Dermis blood vessel endothelial cell (primary cell): ENCODE measurements at places on chromosomes 2 and 18. TPM values are rescaled to one million over a fixed set of nuclear protein-coding genes. Genes with fewer than 3 reads are reported as not detected.

DNA sequence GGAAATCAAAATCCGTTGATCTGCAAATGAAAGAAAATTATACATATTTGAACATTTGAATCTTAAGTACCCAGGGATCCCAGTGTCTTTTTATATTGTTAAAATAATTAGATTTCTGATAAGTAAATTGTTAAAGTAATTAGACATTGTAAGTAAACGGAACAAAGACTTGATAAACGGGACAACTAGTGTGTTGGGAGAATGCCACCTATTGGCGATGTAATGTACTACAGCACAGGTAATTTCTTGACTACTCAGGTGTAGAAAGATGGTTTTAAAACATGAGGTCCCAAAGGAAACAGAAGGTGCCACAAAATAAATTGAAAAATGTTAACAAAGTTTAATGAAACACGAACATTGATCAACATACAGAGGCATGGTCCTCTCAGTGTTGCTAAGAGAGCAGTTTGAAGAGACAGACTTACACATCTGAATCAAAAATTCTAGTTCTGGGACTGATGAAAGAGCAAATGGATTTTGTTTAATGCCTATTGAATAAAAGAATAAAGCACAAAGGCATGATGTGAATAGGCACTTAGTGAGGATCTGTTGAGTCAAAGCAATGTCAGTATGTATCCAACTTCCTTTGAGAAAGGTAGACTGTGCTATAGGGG lies 103.4 kb upstream of the RASGRP3 start:
- DNase-seq, result peak; percentile 84

GRCh38 chr18:3472681-3473544 lies 22.9 kb downstream of the TGIF1 start:
- DNase-seq, result peak; percentile 34

- DNase-seq, result no peak
Measured at GRCh38 chr18:37395138-37395537, 170.5 kb downstream of the CELF4 start.

DNA sequence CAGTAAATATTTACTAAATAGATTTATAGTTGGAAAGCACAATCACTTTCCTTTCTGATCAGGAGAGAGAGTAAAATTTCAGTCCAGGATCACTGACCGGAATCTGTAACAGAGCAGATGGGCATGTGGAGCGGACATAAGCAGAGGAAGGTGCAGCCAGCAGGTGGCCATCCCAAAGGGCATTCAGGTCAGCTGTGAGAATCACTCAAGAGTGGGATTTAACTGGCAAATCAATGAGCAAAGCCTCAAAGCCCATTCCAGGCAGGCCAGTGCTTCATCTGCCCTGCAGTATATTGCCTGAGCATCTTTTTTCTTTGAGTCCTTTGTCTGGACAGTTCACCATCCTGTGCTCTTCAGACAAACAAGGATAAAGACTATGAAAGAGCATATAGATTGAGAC lies 166.4 kb upstream of the SLC14A2 start:
- DNase-seq, result no peak

SLC5A6 gene
- 52.8 and 58.4 TPM in 2 replicates for total RNA-seq

GRCh38 chr2:149877074-149877473 lies 289.5 kb upstream of the MMADHC start:
- no peak for DNase-seq

CABLES1 gene
- total RNA-seq, result 38.5 and 43.3 TPM in 2 replicates

DNA sequence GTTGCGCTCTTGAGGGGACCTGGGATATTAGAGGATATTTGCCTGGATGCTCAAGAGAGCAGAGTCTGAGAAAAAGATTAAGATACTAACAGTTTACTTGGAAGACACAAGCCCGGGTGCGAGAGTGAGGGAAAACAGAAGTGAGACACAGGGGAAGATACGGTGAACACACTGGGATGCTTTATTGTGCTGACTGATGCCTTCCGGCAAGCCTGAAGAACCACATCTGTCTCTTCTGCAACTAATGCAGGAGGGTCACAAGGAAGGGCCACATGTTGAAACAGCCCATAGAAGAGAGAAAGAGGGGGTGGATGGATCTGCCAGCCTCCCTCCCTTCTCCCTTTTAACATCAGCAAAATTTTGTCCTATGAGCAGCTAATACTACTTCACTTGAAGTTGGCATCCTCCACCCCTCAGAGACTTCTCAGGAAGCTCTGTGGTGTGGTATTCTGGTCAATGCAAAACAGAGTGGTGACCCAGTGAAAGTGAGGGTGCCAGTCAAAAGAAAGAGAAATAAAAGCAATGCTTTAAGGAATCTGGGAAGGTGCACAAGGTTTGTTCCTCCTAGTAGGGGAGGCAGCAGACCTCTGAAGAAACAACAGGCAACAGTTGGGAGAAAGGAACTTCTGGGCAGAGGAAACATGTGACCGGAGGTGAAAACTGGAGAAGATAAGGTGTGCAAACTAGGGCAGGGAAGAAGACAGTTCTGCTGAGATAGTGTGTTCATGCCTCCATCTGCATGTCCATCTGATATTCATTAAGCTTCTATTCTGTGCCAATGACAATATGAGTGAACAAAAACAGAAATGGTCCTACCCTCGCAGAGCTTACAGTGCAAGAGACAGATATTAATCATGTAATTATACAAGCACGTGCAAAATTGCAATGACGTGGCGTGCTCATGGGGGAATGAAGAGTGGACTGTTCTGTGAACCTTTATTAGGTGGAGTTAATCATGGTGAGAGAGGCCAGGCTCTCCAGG lies 107.1 kb downstream of the LYPD6B start:
- no peak for DNase-seq

GREB1L gene
- 4.9 and 10.1 TPM in 2 replicates for total RNA-seq

DNA sequence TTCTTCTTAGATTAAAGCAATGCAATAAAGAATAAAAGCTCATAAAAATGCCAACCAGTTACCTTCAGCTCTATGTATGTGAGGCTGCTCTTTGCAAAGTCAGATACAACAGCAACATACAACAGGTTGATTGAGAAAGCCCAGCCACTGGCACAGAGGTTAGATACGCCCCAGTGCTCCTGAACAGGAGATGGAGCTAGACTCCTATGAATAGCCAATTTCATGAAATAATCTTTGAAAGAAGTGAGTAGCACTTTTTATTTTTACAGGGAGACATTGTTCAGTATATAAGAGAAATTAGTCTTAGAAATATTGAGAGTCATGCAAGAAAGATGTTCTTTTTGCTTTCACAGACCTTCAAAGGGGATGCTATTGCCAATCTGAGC lies 362.4 kb upstream of the MEX3C start:
- no peak for DNase-seq

- no peak for DNase-seq
Measured at GRCh38 chr18:45127405-45127804, 446.7 kb downstream of the SETBP1 start.

GALNT3 gene
- total RNA-seq, result 0.34 TPM in 1 of 2 replicates, not detected in the other

DNA sequence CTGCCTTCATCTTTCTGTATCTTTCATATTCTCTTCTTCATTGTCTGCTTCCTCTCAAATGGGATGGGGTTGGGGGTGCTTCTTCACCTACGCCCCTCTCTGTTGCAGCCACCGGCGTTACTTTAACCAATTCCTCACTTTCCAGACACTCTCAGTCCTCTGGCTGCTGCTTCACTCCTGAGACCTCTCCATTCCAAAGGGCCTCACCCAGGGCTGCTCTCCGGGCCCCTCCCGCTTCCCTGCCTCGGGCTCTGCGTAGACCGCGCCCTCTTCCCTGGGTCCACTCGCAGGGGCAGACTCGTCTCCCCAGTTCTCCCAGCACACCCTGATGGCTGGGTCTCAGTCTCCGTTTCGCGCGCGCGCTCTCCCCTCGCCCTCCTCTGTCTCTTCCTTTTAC lies 926 bp downstream of the SERPINB8 start:
- peak; percentile 35 for DNase-seq

C1QL2 gene
- total RNA-seq, result not detected in 2 replicates

GRCh38 chr2:219296142-219296541 lies 13.1 kb downstream of the PTPRN start:
- no peak for DNase-seq

DNA sequence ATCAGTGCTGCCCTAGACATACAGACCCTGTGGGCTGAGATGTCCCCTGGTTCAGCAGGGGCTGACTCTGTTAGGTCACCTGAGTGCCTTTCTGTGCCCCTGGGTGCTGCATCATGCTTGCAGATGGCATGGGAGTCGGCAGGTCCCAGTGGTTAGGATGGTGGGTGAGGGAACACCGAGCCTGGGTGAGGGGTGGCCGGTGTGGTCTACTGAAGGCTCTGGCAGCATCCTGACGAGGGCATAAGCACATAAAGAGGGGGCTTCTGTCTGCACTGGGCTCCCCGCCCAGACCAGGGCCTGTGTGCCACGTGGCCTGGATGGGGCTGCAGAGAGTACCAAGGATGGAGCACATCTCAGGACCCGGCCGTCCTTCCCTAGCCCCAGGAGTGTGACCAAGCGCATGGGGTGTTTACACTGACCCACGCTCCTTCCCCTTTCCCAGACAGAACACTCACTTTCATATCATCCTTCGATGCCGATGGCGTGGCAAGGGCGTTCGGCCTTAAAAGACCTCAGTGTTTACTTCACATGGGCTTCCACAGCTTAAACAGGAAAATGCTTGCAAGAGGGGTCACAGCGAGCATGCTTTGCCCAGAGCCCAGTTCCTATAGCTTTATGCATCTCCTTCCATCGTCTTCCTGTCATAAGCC lies 115.1 kb downstream of the STPG4 start:
- no peak for DNase-seq

DNA sequence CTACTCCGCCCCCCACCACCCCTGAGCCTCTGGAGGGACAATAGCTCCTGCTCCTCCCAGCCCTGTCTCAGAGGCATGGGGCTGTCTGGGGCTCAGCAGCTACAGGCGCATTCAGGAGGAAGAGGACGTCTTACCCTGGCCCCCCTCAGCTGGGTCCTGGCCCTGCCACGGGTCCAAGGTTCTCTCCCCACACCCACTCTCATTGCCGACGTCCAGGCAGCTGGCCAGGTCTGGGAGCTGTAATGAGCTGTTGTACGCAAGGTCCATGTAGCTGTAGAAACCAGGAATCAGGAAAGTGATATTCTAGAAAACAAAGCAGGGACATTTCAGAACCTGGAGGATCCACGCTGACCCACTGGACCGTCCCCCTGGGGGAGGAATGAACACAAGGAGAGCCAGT lies 13.5 kb downstream of the PASK start:
- no peak for DNase-seq

- peak; percentile 98 for DNase-seq
Measured at GRCh38 chr2:207334624-207335371, 169.1 kb upstream of the KLF7 start.

- peak; percentile 52 for DNase-seq
Measured at GRCh38 chr2:120243211-120243610, 9.4 kb upstream of the RALB start.

SP9 gene
- not detected in 2 replicates for total RNA-seq

GRCh38 chr18:12990123-12990475 lies 1.1 kb upstream of the CEP192 start:
- no peak for DNase-seq

DNA sequence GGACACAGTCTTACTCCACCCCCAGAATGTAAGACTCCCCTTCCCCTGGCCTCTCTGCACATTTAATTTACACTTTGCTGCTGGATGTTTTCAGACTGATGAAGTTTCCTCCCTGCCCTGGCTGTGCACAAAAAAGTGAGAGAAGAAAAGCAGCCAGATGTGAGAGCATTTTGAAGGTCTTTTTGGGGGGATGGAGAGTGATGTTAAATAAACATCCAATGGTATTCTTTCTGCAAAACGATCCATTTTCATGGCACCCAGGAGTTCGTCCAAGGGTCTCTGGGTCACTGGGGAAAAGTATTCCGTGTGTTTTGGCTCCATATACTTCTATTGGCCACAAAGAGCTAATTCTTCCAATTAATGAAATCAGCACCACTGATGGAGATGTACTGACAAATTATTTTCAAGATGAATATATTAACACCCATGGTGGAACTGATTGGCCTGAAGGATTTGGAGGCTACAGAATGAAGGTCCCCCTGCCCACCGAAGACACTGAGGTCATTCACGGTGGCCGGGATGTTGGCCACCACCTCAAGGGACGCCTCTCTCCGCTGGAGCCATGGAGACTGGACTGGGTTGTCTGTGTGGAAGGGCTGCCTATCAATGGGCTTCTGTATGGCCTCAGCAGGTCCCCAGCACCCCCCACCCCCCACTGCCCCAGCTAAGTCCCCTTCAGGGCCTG lies 107.6 kb upstream of the PKDCC start:
- DNase-seq, result no peak

GRCh38 chr2:172639823-172640222 lies 83.9 kb downstream of the PDK1 start:
- DNase-seq, result peak; percentile 30
